Central memory CD4-positive, alpha-beta T cell (primary cell): ENCODE measurements at places on chromosomes 4 and X.
A peak's percentile ranks its signal among the peaks of the same experiment; 100 is the strongest.

DNA sequence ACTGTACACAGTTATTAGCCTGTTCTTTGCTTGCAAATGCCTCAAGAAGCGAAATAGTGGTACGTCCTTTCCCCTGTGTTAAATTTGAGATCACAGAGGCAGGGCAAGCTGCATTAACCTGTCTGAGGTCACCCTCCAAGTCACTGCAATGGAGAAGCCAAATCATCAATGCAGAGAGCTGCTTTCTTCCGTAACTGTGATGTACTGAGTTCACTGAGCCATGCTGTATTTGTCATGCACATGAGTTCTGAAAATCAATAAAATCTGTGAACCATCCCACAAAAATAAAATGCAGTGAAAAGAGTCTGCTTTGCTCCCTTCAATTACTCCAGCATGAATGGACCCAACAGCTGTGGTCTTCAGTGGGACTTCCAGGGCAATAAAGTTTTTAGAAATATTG is 393.5 kb downstream of the KCNIP4 start:
- no peak for DNase-seq

- DNase-seq: no peak
Observed at GRCh38 chr4:15374656-15375055, 53.2 kb upstream of the C1QTNF7 start.

DNA sequence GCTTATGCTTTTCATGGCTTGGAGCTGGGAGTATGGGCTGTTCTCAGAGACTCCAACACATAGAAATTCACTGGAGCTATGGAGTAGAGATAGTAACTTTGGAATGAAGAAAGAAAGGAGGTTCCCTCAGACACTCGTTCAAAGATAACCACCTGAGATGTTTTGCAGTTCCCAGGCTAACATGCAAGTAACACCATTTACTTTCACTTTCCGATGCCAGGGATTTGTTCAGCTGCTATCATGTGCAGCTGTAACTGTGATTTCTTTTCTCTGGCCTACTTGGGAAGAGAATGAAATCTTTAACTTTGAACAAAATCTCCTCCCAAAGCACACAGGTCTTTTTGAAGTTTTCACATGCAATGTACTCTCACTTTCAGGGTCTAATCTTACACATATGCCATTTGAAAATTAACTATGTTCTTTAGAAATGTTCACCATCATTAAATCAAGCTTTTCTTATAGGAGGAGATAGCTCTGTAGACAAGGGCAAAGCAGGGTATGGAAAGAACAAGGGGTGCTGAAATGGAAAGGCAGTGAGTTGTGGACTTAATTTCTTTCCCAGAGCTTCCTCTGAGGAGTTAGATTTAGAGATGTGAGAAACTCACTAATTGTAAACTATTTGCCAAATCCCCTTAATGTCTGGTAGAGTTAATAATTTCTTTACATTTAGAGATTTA is 514.3 kb downstream of the PDHA2 start:
- DNase-seq: no peak

GRCh38 chr4:75248770-75249407 is 265.3 kb downstream of the RCHY1 start:
- DNase-seq: no peak

GRCh38 chr4:137253949-137254348 is 278.3 kb downstream of the PCDH18 start:
- DNase-seq: no peak

GRCh38 chrX:66015152-66015831 is 24.6 kb downstream of the VSIG4 start:
- DNase-seq: peak; percentile 14

DNA sequence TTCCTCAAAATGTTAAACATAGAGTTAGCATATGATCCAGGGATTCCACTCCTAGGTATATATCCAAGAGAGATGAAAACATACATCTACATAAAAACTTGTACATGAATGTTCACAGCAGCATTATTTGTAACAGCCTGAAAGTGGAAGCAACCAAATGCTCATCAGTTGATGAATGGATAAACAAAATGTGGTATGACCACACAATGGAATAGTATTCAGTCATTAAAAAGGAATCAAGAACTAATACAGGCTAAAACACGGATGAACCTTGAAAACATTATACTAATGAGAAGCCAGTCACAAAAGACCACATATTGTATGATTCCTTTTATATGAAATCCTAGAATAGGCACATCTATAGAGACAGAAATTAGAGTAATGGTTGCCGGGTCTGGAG is 42.7 kb upstream of the IQSEC2 start:
- no peak for DNase-seq

DNA sequence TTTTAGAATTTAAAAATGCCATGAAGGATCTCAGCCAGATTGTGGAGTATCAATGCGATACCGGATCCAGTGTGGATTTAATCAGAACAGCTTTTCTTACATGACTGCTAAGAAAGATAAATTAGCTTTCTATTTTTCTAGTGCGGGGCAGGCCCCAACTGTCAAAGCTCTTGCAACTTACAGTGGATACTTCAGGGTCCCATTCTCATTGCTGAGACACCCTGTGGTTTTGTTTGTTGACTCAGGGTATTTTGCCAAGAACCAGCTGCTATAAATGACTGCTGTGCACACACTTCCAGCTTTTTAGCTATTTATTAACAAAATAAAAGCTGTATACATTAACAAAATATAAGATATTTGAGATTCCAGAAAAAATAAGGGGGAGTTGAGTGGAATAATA is 166.4 kb downstream of the DCLK2 start:
- no peak for DNase-seq

DNA sequence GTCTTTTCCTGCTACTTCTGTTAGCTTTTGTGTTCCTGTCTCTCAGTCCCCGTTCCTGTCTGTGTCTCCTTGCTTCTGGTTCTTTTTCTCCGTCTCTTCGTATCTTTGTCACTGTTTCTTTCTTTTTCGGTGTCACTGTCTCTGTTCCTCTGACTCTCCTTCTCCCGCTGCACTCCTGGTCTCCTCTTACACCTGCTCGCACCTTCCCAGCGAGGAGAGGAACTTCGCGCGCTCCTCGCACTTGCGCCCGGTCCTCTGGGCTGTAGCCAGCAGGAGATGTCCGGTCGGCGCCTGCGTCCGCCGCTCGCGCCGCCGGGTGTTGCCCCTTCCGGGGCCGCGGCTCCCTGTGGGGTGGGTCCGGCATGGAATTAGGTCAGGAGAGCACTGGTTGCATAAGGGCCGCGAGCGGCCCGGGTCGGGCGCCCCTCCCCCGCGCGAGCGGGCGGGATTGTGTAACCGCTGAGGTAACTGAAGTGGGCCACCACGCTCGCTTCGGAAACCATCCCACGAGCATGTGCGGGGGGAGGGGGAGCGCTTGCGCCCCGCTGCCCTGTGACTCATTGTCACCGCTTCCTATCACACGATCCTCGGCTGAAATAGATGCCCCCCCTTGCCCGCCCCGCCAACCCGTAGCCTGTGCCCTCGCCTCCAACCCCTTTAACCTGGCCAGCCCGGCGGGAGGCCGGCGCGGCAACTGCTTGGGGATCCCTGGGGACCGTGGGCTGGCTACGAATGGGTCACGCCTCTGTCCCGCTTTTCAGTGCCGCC is 1.6 kb downstream of the LONRF3 start:
- DNase-seq: peak; percentile 61

- no peak for DNase-seq
Observed at GRCh38 chrX:57930051-57930450, 19.8 kb upstream of the ZXDA start.

- no peak for DNase-seq
Observed at GRCh38 chrX:74890676-74891430, 34.4 kb downstream of the NEXMIF start.

DNA sequence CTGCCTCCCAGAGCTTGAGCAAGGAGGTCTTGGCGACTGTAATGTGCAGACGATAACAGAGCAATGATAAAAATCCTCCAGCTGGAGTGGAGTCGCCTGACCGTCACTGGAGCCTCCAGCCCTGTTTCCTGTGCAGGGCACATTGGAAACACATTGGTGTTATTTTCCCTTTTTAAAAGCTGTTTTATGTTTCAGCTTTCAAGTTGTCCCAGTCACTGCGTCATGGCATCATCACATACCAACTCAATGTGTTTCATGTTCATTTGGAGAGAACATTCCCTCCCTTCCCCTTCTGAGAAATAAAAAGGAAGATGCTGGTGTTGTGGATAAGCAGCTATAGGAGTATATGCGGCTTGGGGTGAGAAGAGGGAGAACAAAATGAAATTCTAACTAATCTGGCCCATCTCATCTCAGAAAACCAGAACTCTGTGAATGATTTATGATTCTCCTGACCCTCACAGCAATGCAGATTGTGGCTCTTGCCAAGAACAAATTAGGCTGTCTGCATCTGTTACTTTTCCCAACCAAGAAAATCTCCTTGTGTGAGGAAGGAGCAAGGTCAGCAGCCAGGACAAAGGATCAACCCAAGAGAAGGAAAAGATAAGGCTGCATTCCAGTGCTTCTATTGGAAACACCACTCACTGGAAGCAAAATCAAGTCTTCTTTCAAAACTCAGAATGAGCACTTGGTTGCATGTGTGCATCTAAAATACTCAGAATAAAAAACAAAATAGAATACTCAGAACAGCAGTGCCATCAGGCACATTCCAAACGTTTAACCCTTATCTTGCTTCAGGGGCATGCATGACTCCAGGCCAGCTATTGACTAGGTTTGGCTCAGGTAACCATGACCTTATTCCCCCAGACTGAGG is 134.4 kb downstream of the RASL11B start:
- no peak for DNase-seq

GRCh38 chrX:148459343-148459742 is 41.1 kb upstream of the AFF2 start:
- no peak for DNase-seq

- DNase-seq: no peak
Observed at GRCh38 chrX:73446831-73447230, at the start of gene CDX4. CDX4 (plus strand) TSS chrX:73447053; CDS start chrX:73447254, 201 bp downstream.

DNA sequence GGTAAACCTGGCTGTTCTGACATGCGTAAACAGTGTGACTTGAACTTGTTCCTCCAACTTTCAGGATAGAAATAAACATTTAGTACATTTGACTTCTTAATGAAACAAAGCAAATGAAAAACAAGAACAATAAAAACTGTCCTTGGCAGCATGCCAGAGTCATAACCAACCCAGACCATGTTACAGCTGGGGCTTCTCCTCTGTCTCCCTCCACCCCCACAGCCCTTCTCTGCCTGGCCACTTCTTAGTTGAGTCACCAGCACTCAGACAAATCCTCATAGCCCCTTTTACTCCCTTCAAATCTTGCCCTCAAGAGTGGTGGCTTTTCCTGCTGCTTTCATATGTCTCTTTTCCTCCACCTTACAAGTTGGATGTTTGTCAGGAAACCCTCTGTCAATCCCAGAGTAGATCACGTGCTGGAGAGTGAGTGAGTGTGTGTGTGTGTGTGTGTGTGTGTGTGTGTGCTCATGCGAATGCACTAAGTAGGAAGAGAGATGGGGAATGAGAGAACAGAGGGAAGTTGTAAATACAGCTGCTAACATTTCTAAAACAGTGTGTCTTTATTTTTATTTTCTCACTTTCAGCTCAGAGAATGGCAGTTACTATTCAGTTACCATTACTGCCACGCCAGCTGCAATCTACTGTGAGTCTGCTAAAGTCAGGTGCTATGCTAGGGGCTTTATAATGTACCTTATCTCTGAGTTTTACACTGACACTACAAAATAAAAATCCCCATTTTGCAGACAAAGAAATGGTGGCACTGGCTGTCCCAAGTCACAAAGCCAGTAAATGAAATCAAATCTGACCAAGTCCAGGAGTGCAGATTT is 15.0 kb downstream of the SCARB2 start:
- DNase-seq: no peak

DNA sequence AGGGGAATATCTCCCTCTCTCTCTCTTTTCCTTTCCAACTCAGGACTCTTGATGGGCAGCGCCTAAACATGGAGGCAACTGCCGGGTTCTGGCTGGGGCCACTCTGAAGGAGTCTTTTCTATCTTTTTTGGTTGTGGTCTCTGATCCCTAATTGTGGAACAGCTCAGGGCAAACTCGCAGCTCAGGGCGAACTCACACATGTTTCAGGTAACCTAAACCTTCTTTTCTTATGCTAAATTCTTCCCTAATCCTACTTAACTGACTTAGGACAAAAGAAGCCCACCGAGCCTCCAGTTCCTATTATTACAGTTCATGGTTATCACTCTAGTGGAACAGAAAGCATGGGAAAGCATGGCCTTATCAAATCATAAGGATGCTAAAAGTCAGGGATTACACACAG is 21.3 kb downstream of the ETDA start:
- no peak for DNase-seq

GRCh38 chr4:80078346-80079092 is 5.5 kb upstream of the ANTXR2 start:
- DNase-seq: no peak

DNA sequence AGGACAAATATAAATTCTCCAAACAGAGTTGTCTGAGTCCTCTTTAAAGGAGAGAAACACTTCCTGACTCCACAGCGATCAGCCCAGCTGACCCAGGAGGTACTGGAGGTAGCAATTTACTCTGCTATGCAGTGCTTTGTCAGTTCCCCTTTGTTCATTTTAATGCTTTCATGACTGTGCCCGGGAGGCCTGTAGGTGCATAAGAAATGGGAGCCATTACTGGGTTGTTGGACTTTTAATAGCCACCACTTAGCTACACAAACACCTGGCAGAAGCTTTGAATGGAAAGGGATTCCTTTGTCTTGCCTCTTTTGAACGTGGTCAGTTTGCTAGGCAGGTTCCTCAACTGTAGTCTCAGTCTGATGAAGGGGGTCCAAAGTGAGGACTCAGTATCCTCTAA is 59.0 kb upstream of the AFF2 start:
- no peak for DNase-seq

DNA sequence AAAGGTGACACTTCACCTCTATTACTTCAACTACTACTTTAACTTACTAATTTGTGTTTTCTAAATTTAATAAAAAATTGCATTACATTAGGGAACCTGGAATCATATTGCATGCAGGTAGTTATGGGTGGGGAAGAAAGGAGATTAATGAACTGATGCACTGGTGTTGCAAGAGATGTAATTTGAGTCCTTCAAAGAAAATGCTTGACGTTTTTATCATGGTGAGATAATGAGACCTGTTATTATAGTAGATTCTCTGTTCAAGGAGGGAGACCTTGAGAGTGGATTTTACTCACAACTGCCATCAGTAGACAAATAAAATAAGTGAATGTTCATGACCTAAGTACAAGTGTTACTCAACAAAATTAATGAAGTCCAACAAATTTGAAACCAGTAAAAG is 26.4 kb upstream of the MED14 start:
- no peak for DNase-seq

DNA sequence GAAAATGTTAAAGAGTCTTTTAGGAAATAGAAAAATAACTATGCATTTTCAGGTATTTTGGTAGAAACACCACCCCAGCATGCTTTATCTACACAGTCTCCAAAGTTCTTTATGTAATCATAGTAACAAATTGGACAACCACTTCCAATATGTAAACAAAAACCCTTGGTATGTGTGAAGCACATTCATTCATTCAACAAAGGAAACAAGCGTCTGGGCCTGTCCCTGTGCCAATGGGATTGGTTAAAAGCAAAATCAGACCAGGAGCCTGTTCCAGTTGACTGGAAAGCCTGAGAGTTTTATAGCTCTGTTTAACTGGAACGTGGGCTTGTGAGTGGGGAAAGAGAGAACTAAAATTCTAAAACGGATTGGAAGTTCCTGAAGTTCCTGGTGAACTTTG is 41.3 kb upstream of the TENM3 start:
- no peak for DNase-seq

- DNase-seq: peak; percentile 9
Observed at GRCh38 chr4:86497980-86498862, 95.9 kb upstream of the PTPN13 start.

GRCh38 chr4:151218343-151218742 is 58.6 kb upstream of the PRSS48 start:
- no peak for DNase-seq

- DNase-seq: no peak
Observed at GRCh38 chr4:111031001-111031579, 408.2 kb upstream of the PITX2 start.

- peak; percentile 13 for DNase-seq
Observed at GRCh38 chr4:55866290-55866907, 13.0 kb downstream of the EXOC1 start.
